HCT116 (cell line): ENCODE measurements at places on chromosomes 13 and 19.

GRCh38 chr19:4414800-4415321 lies 12.4 kb downstream of the CHAF1A start:
- no peak for DNase-seq

GRCh38 chr13:22168437-22169190 lies 497.7 kb downstream of the FGF9 start:
- DNase-seq, result no peak

DNA sequence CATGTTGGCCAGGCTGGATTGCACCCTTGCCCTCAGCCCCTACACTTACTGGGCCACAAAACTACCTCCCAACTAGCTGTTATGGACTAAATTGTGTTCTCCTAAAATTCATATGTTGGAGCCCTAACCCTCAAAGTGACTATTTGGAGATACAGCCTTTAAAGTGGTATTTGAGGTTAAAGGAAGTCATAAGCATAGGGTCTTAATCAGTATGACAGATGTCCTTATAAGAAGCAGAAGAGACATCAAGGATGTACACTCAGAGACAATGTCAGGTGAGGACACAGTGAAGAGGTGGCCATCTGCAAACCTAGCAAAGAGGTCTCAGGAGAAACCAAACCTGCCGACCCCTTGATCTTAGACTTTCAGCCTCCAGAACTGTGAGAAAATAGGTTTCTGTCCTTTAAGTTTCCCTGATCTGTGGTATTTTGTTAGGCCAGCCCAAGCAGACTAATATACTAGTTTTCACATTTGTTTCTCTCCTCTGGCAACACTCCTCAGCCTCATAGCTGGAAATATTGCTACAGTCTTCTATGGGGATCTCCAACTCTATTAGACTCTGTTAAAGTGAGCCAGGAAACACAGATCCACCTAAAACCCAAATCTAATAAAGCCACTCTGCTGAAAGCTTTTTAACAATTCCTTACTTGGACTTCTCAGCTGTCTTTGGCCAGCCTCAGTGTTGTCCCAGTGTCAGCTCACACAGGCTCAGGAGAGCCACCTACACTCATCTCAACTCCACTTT lies 256.5 kb downstream of the TBC1D4 start:
- no peak for DNase-seq

DNA sequence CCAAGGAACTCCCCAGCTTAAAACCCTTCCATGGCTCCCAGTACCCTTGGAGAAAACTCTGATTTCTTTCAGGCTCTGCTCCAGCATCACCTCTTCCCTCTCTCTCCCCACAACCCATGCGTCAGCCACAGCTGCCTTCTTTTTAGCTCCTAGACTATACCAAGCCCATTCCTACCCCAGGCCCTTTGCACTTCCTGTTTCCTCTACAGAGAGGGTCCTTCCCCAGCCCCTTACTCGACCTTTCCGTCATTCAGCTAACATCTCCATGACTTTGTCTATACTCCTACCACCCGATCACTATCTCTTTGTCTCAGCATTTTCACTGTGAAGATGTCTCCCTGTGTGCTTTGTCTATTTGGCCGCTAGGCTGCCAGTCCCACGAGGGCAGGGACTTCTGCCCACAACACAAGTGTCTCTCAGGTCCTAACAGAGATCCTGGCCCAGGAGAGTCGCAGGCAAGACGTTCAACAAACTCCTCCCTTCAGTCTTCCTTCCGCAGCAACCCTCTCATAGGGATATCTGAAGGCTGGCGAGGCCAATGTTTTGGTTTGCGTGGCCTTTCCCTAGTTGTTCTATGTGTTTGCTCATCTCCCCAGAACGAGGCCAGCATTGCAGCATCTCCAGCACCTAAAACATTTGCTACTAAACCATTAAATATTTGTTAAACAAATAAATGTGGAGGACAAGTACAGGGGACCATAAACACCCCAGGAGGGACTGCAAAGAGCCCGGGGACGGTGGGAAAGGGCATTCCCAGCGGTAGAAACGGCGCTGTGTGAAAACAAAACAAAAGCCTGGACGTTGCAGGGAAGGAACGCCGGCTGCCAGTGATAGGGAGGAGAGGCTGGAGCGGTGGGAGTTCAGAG lies 816 bp downstream of the CCNP start:
- no peak for DNase-seq

- DNase-seq, result no peak
Measured at GRCh38 chr13:71922194-71922593, 55.2 kb upstream of the DACH1 start.

- no peak for DNase-seq
Measured at GRCh38 chr13:110213461-110214074, 93.4 kb downstream of the COL4A1 start.

- no peak for DNase-seq
Measured at GRCh38 chr13:20173116-20173746, 12.4 kb upstream of the GJA3 start.

GRCh38 chr19:44260343-44260681 lies 626 bp downstream of the ZNF233 start:
- DNase-seq, result no peak

GRCh38 chr13:111365149-111366005 lies 44.9 kb downstream of the TEX29 start:
- no peak for DNase-seq

- no peak for DNase-seq
Measured at GRCh38 chr19:38395381-38396114, 7.1 kb downstream of the SPRED3 start.

DNA sequence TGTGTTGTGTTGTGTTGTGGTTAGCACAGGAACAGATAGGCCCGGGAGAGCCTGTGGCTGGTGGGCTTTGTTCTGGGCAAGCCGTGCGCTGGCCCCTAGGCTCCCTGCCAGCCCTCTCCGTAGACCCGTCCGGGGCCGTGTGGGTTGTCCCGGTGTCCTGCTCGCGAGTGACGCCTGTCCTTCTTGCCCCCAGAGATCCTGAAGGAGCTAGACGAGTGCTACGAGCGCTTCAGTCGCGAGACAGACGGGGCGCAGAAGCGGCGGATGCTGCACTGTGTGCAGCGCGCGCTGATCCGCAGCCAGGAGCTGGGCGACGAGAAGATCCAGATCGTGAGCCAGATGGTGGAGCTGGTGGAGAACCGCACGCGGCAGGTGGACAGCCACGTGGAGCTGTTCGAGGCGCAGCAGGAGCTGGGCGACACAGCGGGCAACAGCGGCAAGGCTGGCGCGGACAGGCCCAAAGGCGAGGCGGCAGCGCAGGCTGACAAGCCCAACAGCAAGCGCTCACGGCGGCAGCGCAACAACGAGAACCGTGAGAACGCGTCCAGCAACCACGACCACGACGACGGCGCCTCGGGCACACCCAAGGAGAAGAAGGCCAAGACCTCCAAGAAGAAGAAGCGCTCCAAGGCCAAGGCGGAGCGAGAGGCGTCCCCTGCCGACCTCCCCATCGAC lies 5.7 kb downstream of the ING1 start:
- no peak for DNase-seq

- no peak for DNase-seq
Measured at GRCh38 chr19:35272122-35272719, 3.5 kb downstream of the USF2 start.

- DNase-seq, result no peak
Measured at GRCh38 chr13:35941374-35941773, 189.8 kb downstream of the DCLK1 start.

DNA sequence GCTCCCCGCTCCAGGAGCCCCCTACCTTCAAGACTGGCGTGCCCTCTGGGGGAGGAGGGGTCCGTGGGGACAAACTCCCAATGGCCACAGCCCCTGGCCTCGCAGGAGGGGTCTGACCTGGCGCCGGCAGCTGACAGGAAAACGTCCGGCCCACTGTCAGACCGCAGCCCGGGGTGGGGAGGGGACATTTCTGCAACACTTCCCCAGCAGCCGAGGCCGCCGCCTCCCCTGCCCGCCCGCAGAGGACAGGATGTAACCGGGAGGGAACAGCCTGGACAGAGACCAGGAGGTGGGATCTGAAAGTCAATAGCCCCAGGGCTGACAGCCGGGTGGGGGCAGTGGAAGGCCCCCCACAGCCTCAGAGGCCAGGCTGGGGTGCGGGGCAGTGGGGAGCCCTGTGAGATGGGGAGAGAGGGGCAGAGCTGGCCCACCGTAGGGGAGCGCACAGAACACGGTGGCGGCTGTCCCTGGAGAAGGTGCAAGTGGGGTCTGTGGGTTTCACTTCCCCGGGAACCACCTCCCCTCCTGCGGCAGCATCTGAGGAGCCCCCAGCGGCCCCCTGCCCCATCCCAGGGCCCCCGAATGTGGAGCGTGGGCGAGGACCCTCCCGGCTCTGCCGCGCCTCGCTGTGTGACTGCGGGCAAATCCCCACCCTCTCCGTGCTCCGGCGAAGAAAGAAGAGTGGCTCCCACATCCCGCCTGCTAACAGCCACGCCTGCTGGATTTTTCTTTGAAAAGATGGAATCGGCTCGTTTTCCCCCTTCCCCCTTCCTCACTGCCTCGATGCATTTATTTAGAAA lies at the start of gene PEAK3:
Gene PEAK3, minus strand, starts transcription at position 114 of the 800 bp plus-strand sequence. CDS start 1,244 bp downstream, outside the sequence.
- no peak for DNase-seq
